Globus pallidus (tissue), 1 donor: ENCODE measurements at places on chromosomes 2 and 18.
A peak's percentile ranks its signal among the peaks of the same experiment; 100 is the strongest.

- no peak for DNase-seq
These were observed 105.0 kb downstream of the LRRTM1 start for GRCh38 chr2:80199504-80199903.

GRCh38 chr2:228224410-228224809, 42.9 kb upstream of the SPHKAP start:
- no peak for DNase-seq

GRCh38 chr2:95380280-95380679, 22.2 kb upstream of the FAHD2A start:
- no peak for DNase-seq

DNA sequence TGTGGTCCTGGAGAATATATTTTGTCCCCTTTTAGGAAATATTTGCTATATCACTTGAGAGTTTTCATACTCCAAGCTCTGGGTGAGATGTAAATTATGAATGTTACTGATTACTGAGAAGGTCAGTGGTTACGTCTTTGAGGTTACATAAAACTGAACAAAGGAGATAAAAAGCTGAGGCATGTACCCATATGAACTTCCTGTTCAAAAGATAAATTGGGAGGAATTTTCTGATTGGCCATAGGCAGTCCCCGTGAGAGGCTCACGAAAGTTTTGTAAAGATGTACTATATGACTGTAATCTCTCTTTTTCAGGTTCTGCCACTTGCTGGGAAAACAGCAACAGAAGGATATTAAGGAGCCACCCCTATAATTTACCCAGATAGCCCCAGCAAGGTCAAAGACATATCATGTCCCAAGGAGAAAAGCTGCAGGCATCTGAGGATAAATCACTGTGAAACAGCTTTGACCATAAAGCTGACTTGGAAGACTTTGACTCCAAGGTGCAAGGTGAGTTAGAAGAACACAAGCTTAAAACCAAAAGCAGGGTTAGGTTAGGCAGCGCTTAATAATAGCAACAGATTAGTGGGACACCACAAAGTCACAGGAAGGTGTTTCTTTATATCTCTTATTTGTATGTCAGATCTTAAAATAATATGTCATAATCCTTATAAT, 90.4 kb downstream of the OSBPL6 start:
- no peak for DNase-seq

DNA sequence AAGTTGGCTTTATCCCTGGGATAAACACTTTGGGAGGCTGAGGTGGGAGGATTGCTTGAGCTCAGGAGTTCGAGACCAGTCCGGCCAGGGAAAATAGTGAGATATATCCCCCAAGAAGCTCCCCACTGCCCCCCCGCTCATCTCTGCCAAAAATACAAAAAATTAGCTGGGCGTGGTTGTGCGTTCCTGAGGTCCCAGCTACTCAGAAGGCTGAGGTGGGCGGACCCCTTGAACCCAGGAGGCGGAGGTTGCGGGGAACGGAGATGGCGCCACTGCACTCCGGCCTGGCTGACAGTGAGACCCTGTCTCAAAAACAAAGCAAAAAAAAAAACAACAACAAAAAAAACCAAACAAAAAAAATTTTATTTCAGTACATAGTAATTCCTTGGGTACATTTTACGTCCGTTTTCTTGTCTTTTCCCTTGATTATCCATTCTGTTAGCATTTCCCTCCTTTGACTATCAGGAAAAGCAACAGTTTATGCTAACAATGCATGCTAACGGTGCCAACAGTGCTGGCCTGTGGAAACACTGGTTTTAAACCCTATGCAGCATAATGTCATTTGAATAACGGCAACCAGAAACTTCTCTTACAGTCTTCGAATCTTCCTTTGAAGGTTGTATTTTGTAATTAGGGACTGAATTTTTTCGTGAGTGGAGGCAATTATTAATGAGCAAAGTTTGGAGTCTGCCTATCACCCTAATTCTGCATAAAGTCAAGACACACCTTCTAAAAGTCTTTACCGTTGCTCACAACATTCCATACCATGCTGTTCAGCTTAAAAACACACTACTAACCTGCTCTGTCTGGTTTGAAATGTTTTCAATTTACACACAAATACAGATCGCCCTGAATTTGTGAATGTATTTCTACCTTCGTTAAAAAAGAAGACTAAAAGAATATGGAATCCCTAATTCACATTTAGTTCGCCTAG, 721 bp upstream of the MIB1 start:
- no peak for DNase-seq

- no peak for DNase-seq
These were observed 38.5 kb downstream of the CARF start for GRCh38 chr2:202950592-202950991.

DNA sequence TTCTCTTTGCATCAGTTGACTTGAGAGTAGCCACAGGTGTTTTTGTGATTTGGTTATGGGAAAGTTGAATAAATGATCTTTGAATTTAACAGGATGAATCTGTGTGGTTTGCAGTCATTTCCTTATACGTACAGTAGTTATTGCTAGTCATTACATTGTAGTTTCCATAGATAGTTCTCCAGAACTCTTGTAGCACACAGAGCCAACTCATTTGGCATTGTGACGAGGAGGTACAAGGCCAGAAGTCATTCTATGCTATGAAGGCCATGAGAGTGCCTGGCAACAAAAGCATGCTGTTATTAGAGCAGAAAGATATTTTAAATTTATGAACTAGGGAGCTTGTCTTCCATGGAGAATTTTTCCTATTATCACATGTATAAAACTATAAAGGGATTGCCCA, 973.0 kb upstream of the CHAC2 start:
- no peak for DNase-seq

DNA sequence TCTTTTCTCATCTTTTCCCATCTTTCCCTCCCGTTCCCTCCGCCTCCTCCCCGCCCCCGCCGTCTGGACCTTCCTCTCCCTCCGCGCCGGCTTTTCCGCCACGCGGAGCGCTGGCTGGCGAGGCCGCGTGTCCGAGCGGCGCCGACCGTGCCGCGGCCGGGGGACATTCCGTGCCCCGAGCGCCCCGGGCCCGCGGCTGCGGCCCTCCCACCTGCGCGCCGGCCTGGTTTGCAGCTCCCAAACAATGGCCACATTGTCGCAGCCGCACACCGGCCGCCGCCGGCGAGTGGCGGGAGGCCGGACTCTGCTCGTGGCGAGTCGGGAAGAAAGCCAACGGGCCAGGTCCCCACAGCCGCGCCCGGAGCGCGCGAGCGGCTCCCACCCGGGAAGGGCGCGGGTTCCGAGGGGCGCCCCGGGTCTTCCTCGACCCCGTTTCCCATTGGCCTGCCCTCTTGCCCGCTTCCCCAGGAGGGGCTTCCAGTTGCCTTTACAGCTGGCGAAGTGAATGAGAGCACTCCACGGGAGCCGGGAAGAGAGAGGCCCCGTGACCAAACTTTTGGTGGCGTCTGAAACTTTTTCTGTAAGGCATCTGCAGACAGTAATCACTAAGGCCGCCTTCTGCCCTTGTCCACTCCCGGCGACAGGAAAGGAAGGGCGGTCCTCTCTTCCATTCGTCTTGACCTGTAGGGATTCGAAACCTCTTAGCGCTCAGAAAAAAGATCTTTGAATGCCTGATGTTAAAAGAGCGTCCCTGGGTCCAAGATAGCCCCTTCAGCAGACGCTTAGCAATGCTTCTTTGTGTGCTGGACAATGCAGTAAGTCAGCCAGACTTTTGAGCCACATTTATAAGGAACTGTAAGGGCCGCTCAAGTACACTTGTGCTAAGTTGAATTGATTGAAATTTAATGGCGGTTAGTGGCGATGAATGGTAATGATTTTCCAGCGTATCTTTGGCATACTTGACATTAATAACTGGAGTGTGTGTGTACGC, 6.2 kb downstream of the GLI2 start:
- no peak for DNase-seq

DNA sequence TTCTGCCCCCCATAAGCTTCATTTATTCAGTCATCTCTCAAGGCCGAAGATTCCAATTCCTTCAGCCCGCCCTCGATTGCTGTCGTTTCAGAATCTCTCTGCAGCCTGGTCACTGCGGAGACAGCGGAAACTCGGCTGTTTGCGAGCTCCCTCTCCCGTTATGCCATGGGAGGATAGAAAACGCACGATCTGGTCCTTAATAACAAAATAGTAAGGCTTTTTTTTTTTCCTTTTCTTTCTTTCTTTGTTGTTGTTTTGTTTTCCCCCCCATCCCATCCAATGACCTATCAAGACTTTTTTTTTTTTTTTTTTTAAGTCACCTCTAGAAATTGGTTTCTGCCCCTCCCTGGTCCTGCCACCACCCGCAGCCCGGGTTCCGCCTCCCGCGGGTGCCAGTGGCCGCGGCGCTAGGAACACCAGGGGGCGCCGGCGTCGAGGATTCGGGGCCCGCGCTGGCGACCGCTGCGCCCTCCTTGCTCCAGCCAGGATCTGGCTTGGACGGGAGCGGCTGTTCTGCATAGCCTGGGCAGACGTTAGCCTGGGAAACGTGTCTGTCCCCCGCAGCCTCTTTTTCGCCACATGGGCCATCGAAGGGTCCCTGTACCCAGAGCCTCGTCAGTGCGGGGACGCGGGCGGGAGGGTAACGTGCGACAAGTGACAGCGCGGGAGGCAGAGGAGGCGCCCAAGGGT, 10.1 kb downstream of the CPLX4 start:
- DNase-seq = peak; percentile 43

DNA sequence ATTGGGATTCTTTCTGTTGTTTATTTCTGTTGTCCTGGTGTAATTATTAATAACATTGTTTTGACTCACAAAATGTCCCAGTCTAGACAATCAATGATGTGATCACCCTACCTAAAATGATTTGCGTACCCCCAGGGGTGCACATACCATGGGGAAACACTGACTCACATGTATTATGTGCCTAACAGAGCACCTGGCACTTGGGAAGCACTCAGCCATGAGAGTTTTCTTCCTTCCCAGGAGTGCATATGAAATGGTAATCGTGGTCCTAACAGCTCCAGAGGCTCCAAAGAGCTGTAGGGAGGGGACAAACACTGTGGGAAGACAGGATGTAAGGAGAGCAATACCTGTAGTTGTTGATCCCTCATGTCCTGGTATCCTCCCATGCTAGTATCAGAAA, 187.8 kb upstream of the ERBB4 start:
- no peak for DNase-seq

DNA sequence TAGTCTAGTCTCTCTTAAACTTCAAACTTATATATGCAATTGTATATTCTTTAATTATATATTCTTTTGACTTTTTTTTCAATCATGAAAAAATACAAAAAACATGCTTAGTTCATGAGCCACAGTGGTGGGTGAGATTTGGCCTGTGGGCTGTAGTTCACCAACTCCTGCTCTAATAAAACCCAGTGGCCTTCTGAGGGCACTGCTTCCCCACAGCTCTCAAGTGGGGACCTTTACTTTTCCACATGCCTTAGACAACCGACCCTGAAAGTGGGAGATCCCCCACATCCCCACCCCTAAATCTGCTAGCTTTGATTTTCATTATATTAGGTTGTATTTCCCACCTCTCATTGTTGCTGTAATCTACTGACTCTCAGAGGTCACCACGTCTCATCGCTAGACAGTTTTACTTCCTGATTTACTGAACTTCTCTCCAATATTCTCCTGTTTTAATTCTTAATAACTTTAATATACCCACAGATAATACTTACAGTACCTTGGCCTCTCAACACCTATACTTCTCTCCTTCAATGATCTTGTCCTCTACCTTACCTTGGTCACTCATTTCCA, 57.3 kb downstream of the ROCK1 start:
- DNase-seq = no peak

DNA sequence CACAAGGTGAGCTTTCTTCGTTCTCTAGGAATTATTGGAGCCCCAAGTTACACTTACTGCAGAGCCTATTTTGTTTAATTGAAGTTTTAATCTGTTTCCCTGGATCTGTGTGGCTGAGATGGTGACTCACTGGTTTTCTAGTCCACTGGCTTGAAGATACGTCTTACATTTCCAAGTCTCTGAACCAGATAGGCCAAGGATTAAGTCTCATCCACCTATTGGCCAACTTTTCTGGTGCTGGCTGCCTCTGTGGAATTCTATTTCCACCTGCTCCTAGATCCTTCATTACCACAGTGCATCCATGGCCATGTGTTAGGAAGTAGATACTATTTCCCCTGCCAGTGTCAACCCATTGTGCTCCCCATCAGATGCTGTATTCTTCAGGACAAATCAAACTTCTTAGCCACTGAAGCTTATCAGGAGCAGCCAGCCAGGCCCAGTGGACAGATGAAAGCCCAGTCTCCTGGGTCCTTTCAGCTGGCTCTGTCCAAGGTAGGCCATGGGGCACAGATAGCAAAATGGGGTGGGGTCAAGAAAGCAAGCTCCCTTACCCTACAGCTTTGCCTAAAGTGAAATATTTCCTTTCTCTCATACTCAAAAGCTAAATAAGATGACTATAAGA, 198.8 kb upstream of the TCF4 start:
- DNase-seq = no peak

- no peak for DNase-seq
These were observed 165.3 kb downstream of the NEDD4L start for GRCh38 chr18:58209326-58209725.

GRCh38 chr18:7038330-7038851, 79.2 kb downstream of the LAMA1 start:
- DNase-seq = peak; percentile 2

DNA sequence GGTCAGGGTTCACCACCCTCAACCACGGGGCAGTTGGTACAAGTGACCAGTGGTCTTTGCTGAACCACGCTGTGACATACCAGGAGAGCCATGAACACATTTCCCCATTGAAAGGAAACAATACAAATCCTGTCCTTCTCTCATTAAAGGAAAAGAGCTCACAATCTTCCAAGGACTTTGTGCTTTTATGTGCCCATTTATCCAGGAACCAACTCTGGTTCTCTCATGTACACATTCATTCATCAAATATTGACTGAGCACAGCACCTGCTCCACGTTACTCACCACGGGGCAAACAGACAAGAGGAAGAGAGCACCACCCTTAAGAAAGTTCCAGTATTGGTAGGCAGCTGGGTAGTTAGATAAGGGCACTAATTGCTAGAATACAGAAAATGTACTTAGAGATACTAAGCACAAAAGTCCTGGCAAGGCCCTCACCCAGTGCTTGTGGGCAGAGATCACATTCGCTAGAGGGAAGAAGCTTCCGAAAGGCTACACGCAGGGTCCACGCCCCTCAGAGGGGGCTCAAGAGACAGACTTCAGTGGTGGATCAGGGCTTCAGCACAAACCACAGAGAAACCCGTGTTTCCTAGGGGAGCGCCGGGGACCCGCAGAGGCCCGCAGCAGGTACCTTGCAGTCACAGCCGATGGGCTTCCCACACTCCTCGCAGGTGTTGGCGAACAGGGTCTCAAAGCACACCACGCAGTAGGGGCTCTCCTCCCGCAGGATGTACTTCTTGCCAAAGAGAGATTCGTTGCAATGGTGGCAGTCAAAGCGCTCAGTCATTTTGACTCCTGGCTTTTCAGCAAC, 12.9 kb downstream of the FHL2 start:
- no peak for DNase-seq

GRCh38 chr2:7906431-7906830, 775.4 kb upstream of the ID2 start:
- no peak for DNase-seq

GRCh38 chr2:35343135-35343534, 1012.4 kb upstream of the CRIM1 start:
- no peak for DNase-seq

- no peak for DNase-seq
These were observed 93.0 kb downstream of the STPG4 start for GRCh38 chr2:47061944-47062678.
